ENCODE measurements at places on chromosomes 3 and 15.
A peak's percentile ranks its signal among the peaks of the same experiment; 100 is the strongest.

DNA sequence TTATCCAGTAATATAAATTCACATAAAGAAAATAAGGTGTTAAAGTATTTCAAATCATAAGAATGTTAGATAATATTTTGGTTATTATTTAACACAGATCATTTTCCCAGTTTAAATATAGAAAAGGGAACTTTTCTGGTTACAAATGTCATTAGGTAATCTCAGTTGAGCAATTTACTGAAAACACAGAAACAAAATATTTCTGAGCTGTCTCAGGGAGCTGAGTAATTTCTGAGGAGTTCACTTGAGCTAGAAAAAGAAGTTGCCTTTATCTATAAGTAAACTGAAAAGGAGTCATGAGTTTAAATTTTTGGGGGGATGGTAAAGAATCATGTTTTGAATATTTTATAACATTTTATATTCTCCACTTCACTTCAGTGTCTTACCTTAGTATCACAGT is 855.4 kb upstream of the ARPP21 start:
- no peak for DNase-seq

GRCh38 chr15:71098920-71099319 is 16.4 kb upstream of the THSD4 start:
- DNase-seq = no peak

DNA sequence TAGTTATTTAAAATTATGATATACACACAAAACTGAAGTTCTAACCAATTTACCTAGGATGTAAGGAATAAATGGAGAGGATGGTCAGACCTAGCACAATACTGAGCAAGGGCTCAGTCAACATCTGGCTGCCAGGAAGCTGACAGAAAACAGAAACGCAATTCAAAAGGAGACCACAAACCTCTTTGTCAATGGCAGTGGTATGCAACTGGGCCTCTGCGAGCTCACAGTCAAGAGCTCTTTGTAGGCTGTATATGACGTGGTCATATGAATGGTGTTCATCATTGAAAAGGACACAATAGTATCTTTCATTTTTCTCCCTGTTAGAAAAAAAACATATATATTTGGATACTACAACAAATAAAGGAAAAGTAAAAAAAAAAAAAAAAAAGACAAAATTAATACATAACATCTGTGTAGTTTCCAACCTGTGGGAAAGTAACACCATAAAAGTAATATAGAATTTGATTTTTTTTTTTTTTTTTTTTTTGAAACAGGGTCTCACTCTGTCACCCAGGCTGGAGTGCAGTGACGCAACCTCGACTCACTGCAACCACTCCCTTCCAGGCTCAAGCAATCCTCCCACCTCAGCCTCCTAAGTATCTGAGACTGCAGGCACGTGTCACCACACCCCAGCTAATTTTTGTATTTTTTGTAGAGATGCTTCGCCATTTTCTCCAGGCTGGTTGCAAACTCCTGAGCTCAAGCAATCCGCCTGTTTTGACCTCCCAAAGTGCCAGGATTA is 37.9 kb downstream of the UBR1 start:
- DNase-seq = peak; percentile 90

DNA sequence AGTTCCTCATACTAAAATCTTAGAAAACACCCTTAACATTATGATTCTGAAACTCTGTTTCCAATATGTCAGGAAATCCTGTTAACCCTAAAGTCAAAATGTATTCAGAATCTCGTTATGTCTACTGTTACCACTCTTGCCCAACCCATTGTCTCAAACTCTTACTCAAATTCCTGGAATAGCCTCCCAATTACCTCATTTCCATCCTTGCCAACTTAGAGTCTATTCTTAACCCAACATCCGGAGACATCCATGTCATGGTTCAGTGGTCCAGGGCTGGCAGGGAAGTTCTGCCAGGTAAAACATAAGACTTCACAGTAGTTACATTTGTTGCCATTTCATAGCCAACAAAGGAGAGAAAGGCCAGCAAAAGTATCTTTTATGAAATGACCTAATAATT is 593.9 kb downstream of the PYDC2 start:
- DNase-seq = peak; percentile 24

DNA sequence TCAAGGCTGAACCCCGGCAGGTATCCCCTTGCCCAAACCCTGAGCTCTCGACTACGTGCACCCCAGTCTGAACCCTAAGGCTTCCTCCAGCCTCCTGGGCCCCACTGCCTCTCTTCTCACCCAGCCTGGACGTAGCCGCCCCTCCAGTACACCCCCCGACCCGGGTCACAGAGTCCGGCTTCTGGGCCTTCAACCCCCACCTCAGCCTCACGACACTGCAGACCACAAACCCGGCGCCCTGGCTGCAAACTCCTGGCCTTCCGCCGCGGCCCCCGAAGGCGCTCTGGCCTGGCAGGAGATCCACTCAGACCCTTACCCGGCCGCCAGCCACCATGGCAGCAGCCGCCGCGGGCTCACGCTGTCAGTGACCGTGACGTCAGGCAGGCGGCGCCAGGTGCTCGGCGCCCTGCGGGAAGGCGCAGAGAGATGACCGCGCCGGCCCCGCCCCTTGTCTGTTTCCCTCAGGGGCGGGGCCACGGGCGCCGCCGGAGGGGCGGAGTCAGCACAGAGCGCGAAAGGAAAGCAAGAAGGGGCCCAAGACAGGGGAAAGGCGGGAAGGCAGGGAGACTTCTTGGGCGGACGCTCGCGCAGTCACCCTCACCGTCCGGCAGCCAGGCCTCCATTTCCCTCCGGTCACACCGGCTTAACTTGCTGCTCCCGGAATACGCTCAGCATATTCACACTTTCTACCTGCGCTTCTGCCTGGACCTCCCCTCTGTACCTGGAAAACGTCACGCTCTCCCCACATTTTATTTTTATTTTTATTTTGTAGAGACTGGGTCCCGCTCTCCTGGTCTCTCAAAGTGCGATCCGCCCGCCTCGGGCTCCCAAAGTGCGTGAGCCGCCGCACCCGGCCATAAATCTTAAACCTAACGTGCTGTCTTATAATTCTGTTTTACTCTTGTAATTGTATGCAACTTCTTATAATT is at the start of gene RMDN3:
Gene RMDN3, minus strand, starts transcription at position 372 of the 929 bp plus-strand sequence. CDS start 471 bp downstream, outside the sequence.
- peak; percentile 88 for DNase-seq

Measured in mammary epithelial cell (primary cell).